ENCODE measurements at places on chromosomes 6 and 20.

GRCh38 chr6:83310046-83310445 lies 116.9 kb downstream of the RWDD2A start:
- DNase-seq = no peak

- DNase-seq = no peak
These were observed at the start of gene PTK6 for GRCh38 chr20:63536997-63537524. PTK6 (minus strand) TSS chr20:63537376; CDS start chr20:63537314, 62 bp downstream.

- no peak for DNase-seq
These were observed 72.9 kb downstream of the TOX2 start for GRCh38 chr20:43987531-43987930.

GRCh38 chr6:93243231-93243778 lies 176.1 kb downstream of the EPHA7 start:
- no peak for DNase-seq

DNA sequence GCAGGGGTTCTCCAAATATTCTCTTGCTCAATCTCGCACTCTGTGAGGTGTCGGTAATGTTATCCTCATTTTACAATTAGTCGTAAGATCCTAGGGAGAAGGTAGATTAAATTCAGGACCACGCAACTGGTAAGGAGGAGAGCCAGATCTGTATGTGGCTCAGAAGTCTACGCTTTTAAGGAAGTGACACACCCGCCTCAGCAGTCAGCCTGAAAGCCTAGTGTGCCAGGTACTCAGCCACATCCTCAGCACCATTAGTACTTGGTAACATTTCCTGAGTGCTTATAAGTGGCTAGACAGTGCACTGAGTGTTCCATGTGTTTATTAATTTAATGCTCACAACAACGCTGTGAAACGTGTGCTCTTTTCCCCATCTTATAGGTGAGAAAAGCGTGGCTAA lies 63.7 kb downstream of the DHX35 start:
- no peak for DNase-seq

DNA sequence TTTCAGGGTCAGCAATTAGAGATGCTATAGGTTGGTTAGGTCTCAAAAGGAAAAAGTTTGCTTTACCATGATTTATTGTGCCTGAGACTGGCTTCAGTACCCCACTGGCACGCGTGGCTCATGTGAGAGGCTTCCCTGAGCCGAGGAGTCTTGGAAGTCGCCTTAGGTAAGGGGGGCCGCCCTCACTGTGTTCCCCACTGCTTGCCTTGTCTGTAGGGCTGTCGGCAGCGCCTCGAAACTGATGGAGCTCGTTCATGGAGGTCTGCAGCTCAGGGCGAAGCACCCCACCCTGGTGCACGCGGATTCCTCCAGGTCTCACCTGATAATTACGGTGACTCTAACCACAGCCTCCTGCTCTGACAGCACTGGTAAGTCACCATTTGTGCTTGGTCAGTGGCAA lies 39.2 kb downstream of the FRMD1 start:
- DNase-seq = no peak

DNA sequence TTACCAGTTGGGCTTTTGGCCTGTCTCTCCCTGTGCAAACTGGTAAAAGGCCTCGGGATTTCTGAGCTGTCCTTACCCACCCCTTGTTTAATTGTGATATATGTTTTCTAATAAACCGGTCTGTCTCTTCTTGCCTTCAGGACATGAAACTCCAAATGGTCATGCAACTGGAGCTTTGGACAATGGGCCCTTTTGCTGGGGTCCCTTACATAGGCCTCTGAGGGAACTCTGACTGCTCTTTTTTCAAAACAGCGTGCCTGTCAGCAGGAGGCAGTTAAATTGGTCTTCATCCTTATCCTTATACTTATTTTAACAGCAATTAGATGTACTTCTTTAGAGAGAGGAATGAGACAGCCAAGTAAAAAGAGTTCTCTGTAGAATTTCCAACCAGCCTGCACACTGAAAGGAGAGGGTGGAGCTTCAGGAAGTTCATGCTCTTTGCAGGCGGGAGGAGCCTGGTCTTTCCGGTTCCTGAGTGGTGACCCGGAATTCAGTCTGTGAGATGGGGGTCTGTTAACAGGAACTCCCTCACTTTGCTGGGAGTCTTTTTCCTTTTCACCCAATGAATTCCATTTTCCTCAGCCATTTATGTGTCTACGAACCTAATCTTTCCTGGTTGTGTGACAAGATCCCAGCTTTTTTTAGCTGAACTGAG lies 299.6 kb upstream of the GJE1 start:
- no peak for DNase-seq

DNA sequence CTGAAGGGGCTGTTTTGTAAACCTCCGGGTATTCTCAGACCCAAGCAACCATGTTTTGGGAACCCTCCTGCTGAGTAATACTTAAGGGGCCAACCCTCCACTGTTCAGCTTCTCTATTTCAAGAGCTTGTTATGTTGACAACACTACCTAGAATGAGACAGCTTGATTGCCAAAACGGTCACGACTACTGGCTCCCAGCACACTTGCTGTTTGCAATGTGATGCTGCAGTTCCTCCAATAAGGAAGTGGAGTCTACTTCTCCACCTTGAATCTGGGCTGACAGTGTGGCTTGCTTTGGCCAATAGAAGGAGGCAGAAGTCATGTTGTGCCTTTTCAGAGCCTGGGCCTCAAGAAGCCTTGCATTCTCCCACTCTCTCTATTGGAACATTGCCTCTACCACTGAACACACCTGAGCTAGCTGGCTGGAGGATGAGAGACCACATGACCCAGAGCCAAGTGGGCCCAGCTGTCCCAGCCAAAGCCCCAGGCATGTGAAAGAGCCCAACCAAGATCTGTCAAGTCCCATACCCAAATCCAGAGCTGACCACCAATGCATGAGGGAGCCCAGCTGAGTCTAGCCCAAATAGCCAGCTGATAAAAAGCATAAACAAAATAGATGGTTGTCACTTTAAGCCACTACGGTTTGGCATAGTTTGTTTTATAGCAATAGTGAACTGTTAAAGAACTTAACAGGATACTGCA lies 108.0 kb downstream of the PRND start:
- no peak for DNase-seq

DNA sequence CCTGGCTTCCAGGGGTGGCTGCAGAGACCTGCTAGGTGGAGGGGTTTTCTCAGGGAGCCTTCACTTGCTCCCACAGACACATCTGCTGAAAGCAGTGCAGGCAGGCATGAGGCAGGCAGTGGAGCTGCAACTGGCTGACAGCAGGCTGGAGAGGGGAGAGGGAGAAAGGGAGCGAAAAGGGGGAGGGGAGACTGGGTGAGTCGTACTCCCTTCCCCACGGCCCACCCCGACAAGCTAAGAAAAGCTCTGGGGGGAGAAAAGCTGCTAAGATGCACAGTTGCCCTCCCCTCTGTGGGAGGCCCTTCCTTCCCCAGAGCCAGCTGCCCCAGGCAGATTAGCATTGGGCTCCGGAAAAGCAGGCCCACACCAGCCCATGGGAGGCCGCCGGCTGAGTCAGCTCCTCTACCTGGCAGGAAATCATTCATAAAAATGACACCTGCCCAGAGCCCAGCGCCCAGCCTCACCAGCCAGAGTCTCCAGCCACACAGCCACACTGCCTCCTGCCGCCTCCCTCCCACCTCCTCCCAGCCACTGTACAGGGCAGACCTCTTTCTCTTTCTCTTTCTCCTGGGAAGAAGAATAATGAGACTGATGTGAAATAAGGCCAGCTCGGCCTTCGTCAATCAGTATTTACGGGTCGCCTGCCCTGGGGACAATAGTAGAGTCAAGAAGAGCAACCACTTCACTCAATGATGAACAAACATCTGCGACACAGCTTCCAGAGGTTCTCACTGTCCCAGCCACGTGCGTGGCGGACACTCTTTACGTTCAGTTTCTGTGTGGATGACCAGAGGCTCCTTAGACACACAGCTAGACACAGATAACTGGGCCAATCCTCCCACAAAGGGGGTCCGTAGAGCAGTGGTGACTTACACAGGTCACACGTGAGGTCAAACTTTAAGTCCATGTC lies 7.7 kb upstream of the C20orf203 start:
- DNase-seq = no peak

DNA sequence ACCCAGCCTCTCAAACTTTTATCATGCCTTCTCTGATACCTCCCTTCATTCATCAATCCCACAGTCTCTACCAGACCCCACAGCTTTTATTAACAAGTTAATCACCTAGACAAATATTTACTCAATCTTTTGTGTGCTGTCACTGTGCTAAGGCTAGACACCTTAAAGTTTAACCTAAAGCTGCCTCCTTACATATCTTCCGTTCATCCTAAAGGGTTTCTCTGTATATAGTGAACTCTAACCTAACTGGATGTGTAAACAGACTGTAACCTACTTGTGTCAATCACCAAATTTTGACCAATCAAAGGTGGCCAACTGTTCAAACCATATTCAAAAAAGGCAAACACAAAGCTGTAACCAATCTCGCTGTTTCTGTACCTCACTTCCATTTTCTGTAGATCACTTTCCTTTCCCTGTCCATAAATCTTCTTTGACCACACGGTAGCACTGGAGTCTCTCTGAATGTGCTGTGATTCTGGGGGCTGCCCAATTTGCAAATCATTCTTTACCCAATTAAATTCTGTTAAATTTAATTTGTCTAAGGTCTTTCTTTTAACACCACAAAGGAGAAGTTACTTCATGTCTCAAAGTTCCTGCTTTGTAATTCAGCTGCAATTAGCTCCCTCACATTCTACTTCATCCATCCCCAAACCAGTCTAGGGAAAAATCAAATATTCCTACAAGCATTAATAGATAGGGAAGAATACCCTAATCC lies 72.5 kb downstream of the ARHGAP18 start:
- DNase-seq = no peak
